ENCODE measurements at places on chromosomes 5 and 9.

GRCh38 chr5:93273176-93273575 is 307.8 kb downstream of the NR2F1-AS1 start:
- DNase-seq, result no peak

DNA sequence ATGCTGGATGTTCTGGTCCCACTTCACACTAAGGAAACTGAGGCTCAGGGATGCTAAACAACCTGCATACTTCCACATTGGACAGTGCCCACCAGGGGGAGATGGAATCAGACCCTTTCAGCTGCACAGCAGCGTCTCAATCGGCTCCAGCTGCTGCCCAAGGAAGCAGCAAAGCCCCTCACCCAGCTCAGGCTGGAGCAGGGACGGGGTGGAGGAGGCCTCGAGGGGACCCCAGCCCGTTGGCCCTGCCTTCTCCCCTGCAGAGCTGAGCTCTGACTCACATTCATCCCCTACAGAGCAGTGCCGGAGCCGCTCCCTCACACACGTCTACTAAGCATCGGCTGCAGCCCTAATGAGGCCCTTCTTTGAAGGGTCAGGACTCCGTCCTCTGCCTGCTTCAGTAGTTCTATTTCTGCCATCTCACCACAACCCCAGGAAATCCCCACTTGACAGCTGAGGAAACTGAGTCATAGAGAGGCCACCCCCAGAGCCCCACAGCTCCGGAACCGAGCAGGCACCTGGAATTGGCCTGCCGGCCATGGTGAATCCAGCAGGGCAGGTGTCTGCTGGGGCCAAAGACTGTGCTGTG is 21.5 kb upstream of the SUSD3 start:
- no peak for DNase-seq

DNA sequence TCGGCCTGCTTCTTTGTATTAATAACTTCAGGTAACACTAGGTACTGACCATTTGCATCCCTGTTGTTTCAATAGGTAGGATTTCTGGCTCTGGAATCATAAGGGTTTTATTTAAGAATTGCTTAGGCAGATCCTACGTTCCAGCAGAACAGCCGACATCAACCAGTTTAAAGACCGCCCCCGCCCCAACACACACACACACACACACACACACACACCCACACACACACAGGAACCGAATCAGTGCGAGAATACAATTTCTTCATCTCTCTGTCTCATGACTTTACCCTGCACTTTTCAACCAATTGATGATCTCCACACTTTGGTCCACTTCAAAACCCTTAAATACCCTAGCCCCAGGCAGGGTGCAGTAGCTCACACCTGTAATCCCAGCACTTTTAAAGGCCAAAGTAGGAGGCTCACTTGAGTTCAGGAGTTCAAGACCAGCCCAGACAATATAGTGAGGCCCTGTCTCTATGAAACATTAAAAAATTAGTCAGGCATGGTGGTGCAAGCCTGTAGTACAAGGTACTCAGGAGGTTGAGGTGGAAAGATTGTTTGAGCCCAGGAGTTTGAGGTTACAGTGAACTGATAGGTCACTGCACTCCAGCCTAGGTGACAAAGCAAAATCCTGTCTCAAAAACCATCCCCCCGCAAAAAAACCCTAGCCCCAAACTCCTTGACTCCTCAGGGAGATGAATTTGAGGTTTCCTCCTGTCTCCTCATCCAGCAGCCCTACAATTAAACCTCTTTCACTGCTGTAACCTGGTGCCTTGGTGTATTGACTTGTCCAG is 2.7 kb upstream of the MTMR12 start:
- peak; percentile 39 for DNase-seq

DNA sequence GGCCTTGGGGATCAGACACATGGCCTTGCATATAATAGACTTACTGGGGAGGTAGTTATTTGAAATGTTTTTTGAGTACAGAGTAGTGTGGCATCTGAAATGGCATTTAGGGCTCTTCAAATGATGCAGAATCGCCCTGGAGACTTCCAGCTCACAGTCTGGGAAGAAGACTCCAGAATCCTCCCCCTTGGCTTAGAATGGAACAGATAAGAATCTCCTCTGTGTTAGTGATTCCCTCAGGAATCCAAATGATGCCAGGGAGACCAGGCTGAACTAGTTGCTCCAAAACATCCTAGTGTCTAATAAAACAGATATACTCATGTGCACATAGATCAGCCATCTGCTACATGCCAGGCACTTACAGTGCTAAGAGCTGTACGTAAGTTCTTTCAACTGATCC is 38.6 kb upstream of the SMC5 start:
- no peak for DNase-seq

DNA sequence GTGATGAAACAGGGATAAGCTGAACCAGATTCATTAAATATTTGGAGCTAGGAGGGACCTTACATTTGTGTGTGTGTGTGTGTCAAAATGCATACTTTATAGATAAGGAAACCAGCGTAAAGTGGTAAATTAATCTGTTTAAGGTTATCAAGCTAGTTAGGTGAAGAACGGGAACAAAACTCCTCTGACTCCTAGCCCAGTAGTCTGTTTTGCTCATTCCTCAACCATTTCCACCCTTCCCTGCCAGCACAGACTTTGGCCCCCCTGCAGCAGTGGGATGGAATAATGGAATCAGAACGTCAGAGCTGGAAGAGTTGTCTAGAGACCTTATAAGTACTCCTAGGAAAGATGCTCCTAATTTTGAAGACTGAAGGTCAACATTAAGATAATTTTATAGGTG is 6.5 kb downstream of the AGXT2 start:
- DNase-seq, result no peak

DNA sequence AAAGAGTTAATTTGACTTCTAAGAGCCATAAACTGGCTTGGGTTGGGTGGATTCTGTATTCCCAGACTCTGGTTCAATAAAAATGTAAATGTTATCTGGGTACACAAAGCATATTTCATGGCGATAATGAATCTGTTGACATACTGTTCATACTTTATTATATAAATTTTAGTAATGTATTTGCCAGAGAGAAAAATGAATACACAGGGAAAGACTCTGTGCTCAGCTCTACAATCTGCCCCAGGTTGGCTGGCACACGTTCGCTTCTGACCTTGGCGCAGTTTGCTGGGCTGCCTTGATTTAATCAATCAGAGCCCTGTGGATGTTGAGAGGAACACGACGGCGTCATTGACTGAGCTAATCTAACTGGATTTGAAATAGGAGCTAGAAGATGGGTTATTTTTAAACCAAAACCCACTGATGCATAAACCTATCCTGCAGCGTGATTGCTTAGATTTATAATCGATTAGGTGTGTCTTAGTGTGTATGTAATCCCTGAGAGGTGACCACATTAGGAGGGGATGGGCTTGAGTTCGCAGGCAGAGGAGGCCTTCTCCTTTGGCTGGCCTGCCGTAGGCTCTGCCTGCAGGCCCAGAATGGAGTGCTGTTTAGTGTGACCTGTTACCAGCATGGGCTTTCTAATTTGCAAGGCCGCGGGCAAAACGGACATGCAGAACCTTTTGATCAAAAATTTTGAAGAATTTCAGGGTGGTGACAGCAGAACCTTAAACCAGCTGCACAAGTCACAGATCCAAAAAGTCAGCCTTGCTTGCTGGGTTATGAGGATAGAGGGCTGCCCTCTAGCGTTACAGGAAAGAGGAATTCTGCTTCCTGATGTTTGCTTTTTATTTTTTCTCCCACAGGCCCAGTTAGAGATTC is 3.9 kb upstream of the ADCY2 start:
- DNase-seq, result peak; percentile 26

DNA sequence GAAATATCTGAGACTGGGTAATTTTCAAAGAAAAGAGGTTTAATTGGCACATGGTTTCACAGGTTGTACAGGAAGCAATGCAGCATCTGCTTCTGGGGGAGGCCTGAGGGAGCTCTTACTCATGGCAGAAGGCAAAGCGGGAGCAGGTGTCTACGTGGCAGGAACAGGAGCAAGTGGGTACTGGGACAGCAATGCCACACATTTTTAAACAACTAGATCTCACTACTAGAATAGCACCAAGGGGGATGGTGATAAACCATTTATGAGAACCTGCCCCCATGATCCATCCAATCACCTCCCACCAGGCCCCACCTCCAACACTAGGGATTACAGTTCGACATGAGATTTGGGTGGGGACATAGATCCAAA is 47.6 kb upstream of the HOMER1 start:
- DNase-seq, result no peak

DNA sequence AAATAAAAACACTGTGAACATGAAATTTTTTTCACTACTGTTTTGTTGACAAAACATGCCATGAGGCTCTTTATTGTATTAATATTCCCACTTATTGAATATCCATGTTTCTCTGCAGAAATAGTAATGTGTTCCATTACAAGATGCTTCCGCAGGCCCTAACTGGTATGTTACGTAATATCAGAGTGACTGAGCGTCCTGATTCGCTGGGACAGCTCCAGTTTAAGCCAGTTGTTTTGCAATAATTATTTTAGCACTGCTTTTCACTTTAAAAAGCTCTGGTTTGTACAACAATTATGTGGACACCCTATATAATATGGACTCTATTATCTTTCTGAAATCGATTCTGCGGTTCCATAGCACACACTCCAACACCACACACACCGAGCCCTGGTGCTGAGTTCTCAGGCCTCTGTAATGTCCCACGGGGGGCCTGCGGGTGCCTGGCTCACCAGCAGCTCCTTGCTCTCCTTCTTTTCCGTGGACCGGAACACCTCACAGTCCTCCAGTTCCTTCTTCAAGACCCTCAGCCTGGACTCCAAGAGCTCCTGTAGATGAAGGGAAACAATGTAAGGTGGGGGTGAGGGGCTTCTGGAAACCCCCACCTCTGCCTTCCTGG is 1.8 kb downstream of the TRIM7 start:
- DNase-seq, result peak; percentile 76

- no peak for DNase-seq
Measured at GRCh38 chr9:33377089-33377715, 25.2 kb downstream of the AQP7 start.

DNA sequence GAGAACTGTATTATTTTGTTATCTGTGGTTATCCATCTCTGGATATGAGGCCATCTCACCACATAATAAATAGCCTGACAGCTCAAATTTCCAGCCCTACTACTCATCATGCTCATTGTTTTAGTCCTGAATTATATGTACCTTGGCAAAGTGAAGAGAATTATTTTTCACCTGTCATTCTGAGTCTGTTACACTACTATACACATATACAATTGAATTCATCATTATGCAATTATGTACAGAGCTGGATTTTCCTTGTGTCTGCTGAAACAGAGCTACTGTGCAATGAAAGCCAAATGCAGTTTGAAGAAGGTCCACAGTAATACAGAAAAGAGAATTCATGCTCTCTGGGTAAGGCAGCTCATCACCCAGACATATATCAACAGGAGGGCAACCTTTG is 28.5 kb downstream of the ESM1 start:
- no peak for DNase-seq

DNA sequence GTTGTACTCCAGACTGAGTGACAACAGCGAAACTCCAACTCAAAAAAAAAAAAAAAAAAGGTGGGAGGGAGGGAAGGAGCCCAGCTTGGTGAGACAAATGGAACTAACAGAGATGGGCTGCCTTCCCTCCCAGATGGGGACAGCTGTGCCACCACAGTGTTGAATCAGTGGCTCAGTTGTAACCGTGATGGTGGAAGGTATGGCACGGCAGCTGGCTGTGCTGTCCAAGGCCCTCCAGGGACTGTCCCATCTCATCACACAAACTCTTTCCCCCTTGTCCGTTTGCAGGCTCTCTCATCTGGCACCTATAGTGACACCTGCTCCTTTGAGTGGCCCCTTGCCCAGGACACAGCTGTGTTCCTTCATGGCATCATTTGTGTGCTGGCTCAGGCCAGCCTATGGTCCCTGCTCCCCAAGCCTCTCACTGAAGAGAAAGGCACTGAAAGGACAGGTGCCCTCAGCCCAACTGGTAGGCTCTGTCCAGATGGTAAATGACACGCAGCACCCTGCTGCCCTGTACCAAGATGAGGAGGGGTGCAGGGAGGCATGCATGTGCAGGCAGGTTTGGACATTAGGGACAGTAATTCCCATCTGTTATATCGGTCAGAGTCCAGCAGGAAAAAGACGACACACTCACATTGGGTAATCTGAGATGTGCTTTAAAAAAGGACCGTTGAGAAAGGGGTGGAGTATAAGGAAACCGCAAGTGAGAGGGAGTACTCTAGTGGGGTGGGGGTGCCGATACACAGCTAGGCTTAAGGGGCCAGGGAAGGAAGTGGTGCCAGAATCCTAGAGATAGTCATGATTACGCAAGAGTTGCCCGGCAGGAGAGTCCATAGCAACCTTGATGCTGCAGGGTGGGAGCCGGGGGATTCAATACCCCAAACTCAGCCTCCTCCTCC is 4.3 kb downstream of the SMIM33 start:
- DNase-seq, result peak; percentile 39

- DNase-seq, result no peak
Measured at GRCh38 chr5:79636981-79637733, 24.9 kb downstream of the TENT2 start.

DNA sequence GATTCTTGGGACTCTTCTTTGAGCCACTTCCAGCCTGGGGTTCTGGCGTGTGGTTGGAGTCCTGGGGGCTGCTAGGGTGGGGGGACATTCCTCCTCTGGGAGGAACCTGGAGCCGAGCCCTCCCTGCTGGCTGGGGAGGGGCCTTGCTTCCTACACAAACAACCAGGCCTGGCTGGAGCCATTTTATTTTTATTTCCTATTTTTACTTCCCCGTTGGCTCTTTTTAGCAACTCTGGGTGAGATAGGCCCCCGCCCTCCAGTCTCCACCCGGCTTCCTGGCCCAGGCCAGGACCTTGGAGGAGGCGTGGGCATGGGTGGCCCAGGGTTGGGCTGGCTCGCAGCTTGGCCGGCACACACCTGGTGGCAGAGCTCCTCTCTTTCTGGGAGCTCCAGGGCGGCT is 15.1 kb downstream of the RXRA start:
- peak; percentile 73 for DNase-seq

- DNase-seq, result peak; percentile 75
Measured at GRCh38 chr9:129906298-129906697, 71.0 kb downstream of the USP20 start.

DNA sequence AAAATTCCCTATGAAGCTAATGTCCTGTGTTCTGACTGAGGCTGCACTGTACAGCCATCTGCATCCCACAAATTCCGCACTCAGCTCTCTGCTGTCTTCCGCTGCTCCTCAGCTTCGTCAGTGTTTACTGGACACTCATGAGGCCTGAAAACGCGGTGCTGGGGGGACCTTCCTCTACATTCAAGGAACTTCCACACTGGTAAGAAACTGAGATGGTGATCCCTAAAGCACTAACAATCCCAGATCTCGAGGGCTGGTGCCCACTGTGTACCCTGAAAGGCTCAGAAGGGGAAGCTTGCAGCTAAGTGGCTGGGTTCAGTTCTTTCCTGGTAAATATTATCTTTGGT is 117.9 kb downstream of the NRG2 start:
- DNase-seq, result no peak

All from inflammatory macrophage treated with lipopolysaccharide for 1 hour (primary cell).